ENCODE measurements at places on chromosomes 2 and 18.

GRCh38 chr2:60504049-60504448 is 49.4 kb downstream of the BCL11A start:
- no peak for DNase-seq

DNA sequence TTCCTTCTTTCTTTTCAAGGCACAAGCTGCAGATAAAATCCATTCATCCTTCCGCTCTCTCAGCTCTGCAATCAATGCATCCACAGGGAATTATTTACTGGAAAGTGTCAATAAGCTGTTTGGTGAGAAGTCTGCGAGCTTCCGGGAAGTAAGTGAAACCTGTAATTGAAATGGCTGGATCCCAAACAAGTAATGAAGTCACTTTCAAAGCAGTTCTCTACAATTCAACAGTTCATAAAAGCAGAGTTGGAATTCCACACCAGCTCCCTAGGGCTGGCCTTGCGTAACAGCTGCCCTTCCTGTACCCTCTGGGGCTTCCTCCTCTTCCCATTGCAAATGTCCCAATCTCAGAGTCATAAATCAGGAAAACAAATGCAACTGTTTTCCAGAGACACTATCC is 9.6 kb downstream of the SERPINB2 start:
- DNase-seq = no peak

DNA sequence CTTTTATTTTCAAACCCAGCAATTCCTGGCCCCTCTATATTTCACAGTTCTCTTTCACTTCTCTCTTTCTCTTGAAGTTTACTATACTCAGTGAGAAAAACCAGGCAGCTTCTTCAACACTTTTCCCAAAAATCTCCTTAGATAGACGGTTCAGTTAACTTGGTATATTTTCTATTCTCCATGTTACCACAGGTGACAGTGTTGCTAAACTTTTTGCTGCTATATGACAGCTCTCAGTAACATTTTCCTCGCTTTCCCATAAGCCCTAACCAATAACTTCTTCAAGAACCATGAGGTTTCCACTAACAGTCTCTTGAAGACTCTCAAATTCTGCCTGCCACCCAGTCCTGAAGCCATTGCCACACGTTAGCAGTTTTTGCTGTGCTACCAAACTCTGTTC is 45.8 kb downstream of the CYBRD1 start:
- no peak for DNase-seq

- no peak for DNase-seq
Observed at GRCh38 chr18:11940956-11941355, 32.8 kb upstream of the MPPE1 start.

GRCh38 chr2:129070663-129071062 is 752.0 kb upstream of the HS6ST1 start:
- DNase-seq = no peak

- no peak for DNase-seq
Observed at GRCh38 chr2:17538022-17538843, 2.3 kb upstream of the VSNL1 start.

Measured in T-helper 1 cell (primary cell).